Activated CD8-positive, alpha-beta T cell treated with anti-CD3 and anti-CD28 coated beads for 36 hours (primary cell): ENCODE measurements at places on chromosomes 12 and 14. TPM values are rescaled to one million over a fixed set of nuclear protein-coding genes. Genes with fewer than 3 reads are reported as not detected.

DNA sequence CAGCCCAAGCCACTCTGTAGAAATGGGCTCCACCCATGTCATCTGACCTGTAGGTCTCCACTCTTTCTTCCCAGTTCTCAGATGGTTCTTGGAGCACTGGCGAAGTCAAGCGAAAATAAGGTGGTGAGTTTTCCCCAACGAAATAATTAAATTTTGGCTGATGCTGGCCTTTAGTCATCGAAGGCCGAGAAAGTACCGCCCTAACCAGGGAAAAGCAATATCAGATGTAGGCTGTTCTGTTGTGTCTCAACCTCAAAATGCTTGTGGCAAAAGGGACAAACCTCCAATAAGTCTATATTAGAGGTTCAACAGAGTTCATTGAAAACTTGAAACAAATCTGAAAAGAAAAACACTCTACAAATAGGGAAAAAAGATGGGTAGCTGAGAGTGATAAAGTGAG, 48.6 kb upstream of the BCAT1 start:
- DNase-seq = no peak

DNA sequence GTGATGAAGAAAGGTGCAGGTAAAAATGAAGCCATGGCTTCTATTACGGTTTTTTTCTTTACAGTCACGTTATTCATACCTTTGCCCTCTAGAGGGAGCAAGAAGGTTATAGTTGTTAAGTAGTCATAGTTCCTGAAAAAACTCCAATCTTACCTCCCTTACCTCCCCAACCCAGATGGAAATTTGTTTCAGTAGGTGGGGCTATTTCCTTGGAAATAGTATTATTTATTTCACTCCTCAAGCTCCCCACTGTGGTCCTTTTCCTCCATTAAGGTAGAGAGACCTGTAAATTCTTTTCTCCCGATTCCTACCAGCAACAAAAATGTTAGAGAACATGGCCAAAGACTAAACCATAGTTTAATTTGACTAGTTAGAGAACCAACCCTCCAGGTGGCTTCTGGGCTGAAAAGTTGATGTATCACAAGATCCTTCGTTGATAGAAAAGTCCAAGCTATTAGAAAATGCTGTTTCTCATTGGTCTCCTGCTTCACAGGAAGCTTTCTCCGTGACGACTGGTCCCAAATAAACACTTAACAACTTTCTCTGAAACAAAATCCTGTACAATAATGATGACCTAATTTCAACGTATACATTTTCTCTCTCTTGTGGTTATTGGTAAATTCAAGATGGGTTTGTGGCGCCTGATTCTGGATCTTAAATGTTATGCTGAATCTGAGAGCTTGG, 43.5 kb downstream of the TMX1 start:
- DNase-seq = no peak

GRCh38 chr14:101812071-101812470, 50.6 kb downstream of the PPP2R5C start:
- no peak for DNase-seq

- DNase-seq = no peak
Measured at GRCh38 chr12:69275471-69275891, 36.1 kb downstream of the CPSF6 start.

The CIDEB gene
- total RNA-seq = 12.1 TPM

- no peak for DNase-seq
Measured at GRCh38 chr12:89721291-89721987, 12.8 kb upstream of the ATP2B1 start.

The APOLD1 gene
- 6.3 TPM for total RNA-seq

DNA sequence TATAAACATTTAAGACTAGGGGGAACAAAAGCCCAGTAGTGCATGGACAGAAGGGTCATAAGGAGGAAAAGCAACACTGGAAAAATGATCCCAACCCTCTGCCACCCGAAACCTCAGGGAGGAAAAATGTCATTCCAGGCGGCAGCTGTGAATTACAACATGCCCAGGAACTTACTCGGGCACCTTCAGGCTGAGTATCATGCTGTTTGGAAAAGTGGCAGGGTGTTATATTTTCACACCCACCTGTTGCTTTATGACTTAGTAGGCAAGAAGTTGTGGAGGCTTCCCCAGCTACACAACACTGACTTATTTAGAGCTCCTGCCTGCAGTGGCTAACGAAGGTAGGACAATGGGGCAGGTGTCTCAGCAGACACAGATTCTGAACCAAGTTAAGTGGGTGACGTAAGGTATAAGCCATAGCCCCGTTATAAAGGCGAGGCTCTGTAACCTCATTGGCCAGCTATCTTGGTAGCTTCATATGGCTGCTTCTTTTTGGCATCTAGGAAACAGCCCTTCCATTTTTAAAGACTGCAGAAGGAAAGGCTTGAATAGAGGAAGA, 96.1 kb upstream of the IFNG-AS1 start:
- no peak for DNase-seq

The PRPH gene
- total RNA-seq = not detected

- DNase-seq = no peak
Measured at GRCh38 chr12:63924781-63925180, 80.3 kb downstream of the SRGAP1 start.

DNA sequence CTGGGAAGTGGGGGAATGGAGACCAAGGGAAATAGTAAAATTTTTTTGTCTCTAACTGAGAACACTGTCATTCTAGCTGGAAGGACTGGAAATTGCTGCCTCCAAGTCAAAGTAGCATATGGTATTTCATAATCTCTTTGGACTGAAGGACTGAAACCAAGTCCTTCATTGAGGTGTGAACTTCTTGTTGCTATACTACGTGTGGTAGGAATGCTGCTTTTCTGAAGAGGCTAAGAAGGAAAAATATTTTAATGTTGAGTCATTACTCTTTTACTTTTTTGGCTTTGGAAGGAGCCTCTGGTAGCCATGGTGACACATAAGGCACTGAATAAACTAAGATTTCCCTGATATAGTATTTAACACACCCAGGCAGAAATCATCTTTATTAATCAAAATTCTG, 465.4 kb downstream of the NPAS3 start:
- DNase-seq = no peak

GRCh38 chr12:90399357-90399756, 555.6 kb downstream of the CCER1 start:
- DNase-seq = no peak

GRCh38 chr12:4036671-4037271, 163.6 kb upstream of the PARP11 start:
- DNase-seq = no peak

GRCh38 chr14:23464700-23465099, 4.8 kb upstream of the NGDN start:
- DNase-seq = no peak

DNA sequence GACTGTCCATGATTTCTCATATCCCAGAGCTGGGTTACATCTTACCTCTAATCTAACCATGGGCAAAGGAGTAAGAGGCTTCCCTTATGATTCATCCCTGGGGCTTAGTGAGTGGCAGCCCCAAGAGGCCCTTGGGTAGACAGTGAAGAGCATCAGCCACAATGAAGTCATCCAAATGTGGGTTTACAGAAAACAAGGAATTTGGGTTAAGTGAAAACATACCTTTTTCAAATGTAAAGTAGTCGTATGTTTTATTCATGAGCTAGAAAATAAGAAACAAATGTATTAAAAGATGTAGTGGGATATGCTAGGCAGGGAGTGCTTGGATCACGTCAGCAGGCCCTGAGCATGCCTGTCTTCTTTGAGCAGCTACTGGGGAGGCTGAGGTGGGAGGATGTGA, 54.0 kb upstream of the ELK3 start:
- no peak for DNase-seq

DNA sequence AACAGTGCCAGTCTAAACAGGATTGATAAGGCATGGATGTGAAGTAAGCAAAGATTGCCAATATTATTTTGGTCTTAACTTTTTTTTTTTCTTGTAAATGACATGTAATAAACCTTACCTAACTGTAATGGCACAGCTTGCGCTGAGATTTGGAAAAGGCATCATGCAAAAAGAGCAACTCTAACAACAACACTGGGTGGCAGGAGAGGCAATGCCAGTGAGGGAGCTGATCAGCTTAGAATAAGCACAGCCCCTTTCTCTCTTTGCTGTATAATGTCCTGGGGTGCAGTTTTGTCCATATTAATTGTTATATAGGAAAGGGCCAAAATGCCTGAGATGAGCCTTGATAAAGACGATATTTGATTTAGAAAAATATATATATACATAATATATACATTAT, 1589.7 kb upstream of the FLRT2 start:
- no peak for DNase-seq

- no peak for DNase-seq
Measured at GRCh38 chr12:78835493-78835892, 29.1 kb upstream of the SYT1 start.

- no peak for DNase-seq
Measured at GRCh38 chr14:36915081-36915480, 253.4 kb downstream of the PAX9 start.
